Upper lobe of right lung (tissue), 1 donor: ENCODE measurements at places on chromosomes 7 and 10. TPM values are rescaled to one million over a fixed set of nuclear protein-coding genes. Genes with fewer than 3 reads are reported as not detected.

- no peak overlapping the region for H3K27ac ChIP-seq
- no peak overlapping the region for H3K4me3 ChIP-seq
- H3K27me3 ChIP-seq = no peaks in the 10 kb centered on the region
- no peaks in the 10 kb centered on the region for H3K4me1 ChIP-seq
- no peak for DNase-seq
Measured at GRCh38 chr10:33387720-33388119, 53.3 kb upstream of the NRP1 start.

DNA sequence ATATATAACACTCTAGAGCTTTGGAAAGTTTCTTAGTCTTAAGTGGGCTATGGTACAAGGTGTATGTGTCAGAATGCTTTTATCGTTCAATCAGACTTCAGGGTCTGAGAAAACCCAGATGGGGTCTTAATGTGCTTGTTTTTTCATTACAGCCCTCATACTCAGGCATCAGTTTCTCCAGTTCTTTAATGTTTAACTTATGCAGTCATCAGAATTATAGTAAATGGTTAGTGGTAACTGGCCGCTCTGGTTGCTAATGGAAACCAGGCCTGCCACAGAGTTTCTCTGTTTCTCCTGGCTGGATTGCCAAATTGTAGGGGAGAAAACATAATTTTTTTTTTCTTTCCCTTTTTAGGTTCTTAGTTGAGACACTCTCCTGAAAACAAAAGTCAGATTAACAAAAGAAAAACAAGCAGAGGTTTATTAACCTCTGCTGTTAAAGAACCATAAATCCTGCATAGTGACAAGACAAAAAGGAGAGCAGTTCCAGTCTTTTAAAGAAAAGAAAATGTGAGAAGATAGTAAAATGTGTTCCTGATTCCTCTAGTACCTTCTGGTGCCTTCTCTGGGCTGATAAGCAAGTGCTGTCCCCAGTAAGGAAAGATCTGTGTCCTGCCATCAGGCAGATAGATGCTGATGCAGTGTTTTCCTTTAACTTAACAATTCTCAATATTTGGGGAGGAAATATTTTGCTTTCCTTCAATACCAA lies 21.5 kb upstream of the GHITM start:
- no peaks in the 10 kb centered on the region for H3K27me3 ChIP-seq
- H3K36me3 ChIP-seq = no peaks in the 10 kb centered on the region
- no peak for DNase-seq
- no peak overlapping the region for H3K27ac ChIP-seq
- no peak overlapping the region for H3K4me3 ChIP-seq
- H3K4me1 ChIP-seq = no peaks in the 10 kb centered on the region

Gene SPDYE5
- not detected for total RNA-seq

Gene HYAL4
- not detected for total RNA-seq

DNA sequence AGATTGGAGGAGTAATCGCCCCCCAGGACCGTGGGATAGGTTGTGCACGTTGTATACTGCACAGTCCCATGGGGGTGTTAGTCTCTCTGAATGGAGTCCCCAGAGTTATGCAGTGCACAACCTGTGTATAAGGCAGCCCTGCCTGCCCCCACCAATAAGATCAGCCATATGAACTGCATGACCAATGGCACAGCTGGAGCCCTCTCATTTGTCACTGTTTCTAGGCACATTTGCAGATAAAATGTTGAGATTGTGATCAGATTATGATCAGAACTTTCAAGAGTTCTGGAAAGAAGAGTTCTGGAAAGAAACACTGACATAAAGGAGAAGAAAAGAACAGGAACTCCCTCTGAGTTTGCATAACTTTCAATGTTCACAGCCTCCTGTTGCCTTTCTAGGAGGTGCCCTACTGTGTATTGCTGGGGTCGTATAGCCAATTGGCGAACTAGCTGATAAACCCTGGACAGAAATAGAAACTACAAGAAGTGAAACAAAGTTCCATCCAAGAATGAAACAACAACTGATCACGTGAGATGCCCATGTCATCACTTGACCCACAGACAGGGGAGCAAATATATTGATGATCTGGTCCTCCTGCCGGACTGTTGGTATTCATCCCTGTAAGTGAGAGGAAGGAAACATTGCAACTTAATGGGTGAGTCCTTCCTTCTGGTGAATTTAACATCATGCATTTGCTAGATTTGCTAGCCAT lies 49.6 kb upstream of the TOMM7 start:
- no peak for DNase-seq
- H3K27me3 ChIP-seq = no peaks in the 10 kb centered on the region
- H3K36me3 ChIP-seq = no peaks in the 10 kb centered on the region
- peaks cover 8% of the 10 kb centered on the region for H3K4me1 ChIP-seq
- H3K27ac ChIP-seq = no peak overlapping the region
- no peak overlapping the region for H3K4me3 ChIP-seq

Gene HMX2
- not detected for total RNA-seq
